Body of pancreas (tissue), 4 donors: ENCODE measurements at places on chromosomes 12 and 14. TPM values are rescaled to one million over a fixed set of nuclear protein-coding genes. Genes with fewer than 3 reads are reported as not detected.
A peak's percentile ranks its signal among the peaks of the same experiment; 100 is the strongest.

- H3K4me3 ChIP-seq = no peak overlapping the region
- H3K36me3 ChIP-seq = no peaks in the 10 kb centered on the region
- no peaks in the 10 kb centered on the region for H3K27me3 ChIP-seq
- no peaks in the 10 kb centered on the region for H3K4me1 ChIP-seq
Observed at GRCh38 chr12:98612696-98613334, 19.3 kb downstream of the SLC25A3 start.

GRCh38 chr12:73136386-73136785 lies 864.2 kb downstream of the TRHDE start:
- no peak overlapping the region for H3K4me3 ChIP-seq
- DNase-seq = no peak
- no peaks in the 10 kb centered on the region for H3K4me1 ChIP-seq
- no peak overlapping the region for H3K27ac ChIP-seq
- H3K27me3 ChIP-seq = no peaks in the 10 kb centered on the region

DNA sequence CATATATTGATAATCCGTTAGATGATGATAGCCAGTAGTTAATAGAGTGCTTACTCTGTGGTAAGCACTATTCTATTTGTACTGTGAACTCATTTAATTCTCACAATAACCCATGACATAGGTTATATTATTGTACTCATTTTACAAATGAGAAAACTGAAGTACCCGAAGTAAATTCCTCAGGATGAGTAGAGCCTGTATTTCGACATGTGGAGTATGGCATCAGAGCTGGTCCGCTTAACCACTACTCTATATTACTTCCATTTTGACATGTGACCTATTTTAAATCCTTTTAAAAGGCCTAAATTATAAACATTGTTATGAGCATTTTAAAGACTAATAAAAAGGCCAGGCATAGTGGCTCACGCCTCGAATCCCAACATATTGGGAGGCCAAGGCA lies 8.0 kb upstream of the RAP1B start:
- H3K27me3 ChIP-seq = no peaks in the 10 kb centered on the region
- no peak overlapping the region for H3K27ac ChIP-seq

GRCh38 chr14:34722723-34723545 lies 8.5 kb upstream of the CFL2 start:
- no peaks in the 10 kb centered on the region for H3K4me1 ChIP-seq
- H3K27ac ChIP-seq = no peak overlapping the region
- peak; percentile 38 for DNase-seq
- no peaks in the 10 kb centered on the region for H3K27me3 ChIP-seq
- H3K4me3 ChIP-seq = no peak overlapping the region

DNA sequence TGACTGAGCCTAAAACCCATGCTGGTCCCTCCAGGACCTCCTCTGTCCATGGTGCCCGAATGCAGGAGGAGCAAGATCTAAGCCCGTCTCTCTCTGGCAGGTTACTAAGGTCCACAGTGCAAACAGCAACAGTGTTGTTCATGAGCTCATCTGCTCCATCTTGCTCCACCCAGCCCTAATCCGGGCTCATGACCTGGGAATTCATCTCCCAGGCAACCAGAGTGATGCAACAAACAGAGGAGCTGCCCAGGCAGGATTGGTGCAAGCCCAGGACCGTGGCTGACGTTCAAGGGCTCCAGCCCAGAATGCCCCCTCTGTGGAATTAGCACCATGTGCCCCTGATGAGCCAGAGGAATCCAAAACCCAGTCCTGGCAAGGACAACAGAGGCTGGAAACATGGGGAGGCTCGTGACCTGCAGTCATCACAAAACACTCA lies 29.9 kb downstream of the HSPB8 start:
- no peaks in the 10 kb centered on the region for H3K27me3 ChIP-seq
- no peaks in the 10 kb centered on the region for H3K4me1 ChIP-seq
- DNase-seq = peak; percentile 12
- no peaks in the 10 kb centered on the region for H3K36me3 ChIP-seq

- H3K4me1 ChIP-seq = peaks cover 22% of the 10 kb centered on the region
- DNase-seq = no peak
- H3K4me3 ChIP-seq = no peak overlapping the region
- H3K27ac ChIP-seq = no peak overlapping the region
- no peaks in the 10 kb centered on the region for H3K27me3 ChIP-seq
- no peaks in the 10 kb centered on the region for H3K36me3 ChIP-seq
Observed at GRCh38 chr12:45774508-45775162, 45.1 kb downstream of the ARID2 start.

GRCh38 chr12:13038491-13039161 lies 5.6 kb upstream of the FAM234B start:
- H3K27ac ChIP-seq = no peak overlapping the region
- peaks cover 2% of the 10 kb centered on the region for H3K4me1 ChIP-seq
- H3K27me3 ChIP-seq = no peaks in the 10 kb centered on the region
- H3K4me3 ChIP-seq = no peak overlapping the region
- no peaks in the 10 kb centered on the region for H3K36me3 ChIP-seq

Gene KRT4
- total RNA-seq = 0.52 TPM

- H3K36me3 ChIP-seq = no peaks in the 10 kb centered on the region
- H3K27ac ChIP-seq = no peak overlapping the region
- H3K4me1 ChIP-seq = peaks cover 10% of the 10 kb centered on the region
- no peak overlapping the region for H3K4me3 ChIP-seq
- H3K27me3 ChIP-seq = no peaks in the 10 kb centered on the region
Observed at GRCh38 chr12:67070604-67071003, 198.6 kb upstream of the CAND1 start.

DNA sequence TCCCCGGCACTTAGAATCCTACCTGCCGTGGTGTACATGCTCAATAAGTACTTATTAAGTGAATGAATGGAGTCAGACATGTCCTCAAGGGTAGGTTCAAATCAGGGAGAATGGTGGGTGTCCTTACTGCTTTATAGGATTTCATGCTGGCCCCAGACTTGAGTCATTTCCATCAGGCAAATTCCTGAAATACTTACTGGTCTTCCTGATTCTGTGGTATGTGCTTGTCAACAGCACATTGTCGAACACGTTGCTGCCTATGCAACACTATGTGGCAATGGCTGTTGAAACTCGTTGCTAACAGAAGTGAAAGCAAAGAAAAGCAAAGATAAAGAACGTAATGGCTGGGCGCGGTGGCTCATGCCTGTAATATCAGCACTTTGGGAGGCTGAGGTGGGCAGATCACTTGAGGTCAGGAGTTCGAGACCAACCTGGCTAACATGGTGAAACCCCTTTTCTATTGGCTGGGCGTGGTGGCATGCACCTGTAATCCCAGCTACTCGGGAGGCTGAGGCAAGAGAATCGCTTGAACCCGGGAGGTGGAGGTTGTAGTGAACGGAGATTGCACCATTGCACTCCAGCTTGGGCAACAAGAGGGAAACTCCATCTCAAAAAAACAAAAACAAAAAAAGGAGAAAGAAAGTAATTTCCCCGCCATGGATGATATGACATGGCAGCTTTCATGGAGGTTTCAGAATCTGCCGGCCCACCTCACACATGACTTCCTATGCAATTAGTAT lies 214.9 kb downstream of the ZFP36L1 start:
- peak overlapping the region; percentile 65 for H3K27ac ChIP-seq
- peak; percentile 87 for DNase-seq
- H3K4me1 ChIP-seq = peaks cover 22% of the 10 kb centered on the region
- no peak overlapping the region for H3K4me3 ChIP-seq
- H3K36me3 ChIP-seq = no peaks in the 10 kb centered on the region

GRCh38 chr12:79143803-79144202 lies 279.2 kb downstream of the SYT1 start:
- no peak for DNase-seq
- no peaks in the 10 kb centered on the region for H3K36me3 ChIP-seq
- H3K4me1 ChIP-seq = no peaks in the 10 kb centered on the region
- H3K27ac ChIP-seq = no peak overlapping the region
- H3K4me3 ChIP-seq = no peak overlapping the region

GRCh38 chr12:8493084-8493483 lies 20.2 kb upstream of the CLEC4D start:
- no peak overlapping the region for H3K27ac ChIP-seq
- H3K4me1 ChIP-seq = no peaks in the 10 kb centered on the region
- no peak for DNase-seq

GRCh38 chr12:116000252-116000651 lies 277.2 kb downstream of the MED13L start:
- no peaks in the 10 kb centered on the region for H3K36me3 ChIP-seq
- H3K27me3 ChIP-seq = no peaks in the 10 kb centered on the region
- H3K27ac ChIP-seq = no peak overlapping the region
- no peak for DNase-seq
